Left renal pelvis (tissue), 4 donors: ENCODE measurements at places on chromosomes 16 and 17. TPM values are rescaled to one million over a fixed set of nuclear protein-coding genes. Genes with fewer than 3 reads are reported as not detected.

Gene TBC1D3K
- polyA plus RNA-seq: not detected

Gene SPHK1
- 2.2 TPM for polyA plus RNA-seq

Gene MEOX1
- polyA plus RNA-seq: 27.1 TPM

Gene ADAP2
- polyA plus RNA-seq: 3.5 TPM

Gene CEP295NL
- 0.09 TPM for polyA plus RNA-seq

Gene SDK2
- 6.8 TPM for polyA plus RNA-seq

Gene ANKRD13B
- polyA plus RNA-seq: 30.4 TPM

Gene FSCN2
- 1.7 TPM for polyA plus RNA-seq

Gene SEZ6L2
- 10.9 TPM for polyA plus RNA-seq

DNA sequence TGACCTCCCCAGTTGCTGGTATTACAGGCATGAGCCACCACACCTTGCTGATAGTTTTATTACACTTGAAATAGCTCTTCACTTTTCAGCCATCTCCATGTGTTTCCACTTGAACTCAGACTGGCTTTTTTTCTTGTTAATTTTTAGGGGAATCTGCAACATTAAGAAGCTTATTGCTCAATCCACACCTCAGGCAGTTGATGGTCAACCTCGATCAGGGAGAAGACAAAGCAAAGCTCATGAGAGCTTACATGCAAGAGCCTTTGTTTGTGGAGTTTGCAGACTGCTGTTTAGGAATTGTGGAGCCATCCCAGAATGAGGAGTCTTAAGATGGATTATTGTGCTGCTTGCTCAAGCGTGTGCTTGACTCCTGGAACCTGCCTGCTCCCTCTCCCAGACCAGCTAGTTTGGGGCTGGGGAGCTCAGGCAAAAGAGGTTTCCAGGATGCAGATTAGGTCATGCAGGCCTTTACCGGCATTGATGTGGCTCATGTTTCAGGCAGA, 8.6 kb downstream of the ZNHIT3 start:
- no peak for DNase-seq

DNA sequence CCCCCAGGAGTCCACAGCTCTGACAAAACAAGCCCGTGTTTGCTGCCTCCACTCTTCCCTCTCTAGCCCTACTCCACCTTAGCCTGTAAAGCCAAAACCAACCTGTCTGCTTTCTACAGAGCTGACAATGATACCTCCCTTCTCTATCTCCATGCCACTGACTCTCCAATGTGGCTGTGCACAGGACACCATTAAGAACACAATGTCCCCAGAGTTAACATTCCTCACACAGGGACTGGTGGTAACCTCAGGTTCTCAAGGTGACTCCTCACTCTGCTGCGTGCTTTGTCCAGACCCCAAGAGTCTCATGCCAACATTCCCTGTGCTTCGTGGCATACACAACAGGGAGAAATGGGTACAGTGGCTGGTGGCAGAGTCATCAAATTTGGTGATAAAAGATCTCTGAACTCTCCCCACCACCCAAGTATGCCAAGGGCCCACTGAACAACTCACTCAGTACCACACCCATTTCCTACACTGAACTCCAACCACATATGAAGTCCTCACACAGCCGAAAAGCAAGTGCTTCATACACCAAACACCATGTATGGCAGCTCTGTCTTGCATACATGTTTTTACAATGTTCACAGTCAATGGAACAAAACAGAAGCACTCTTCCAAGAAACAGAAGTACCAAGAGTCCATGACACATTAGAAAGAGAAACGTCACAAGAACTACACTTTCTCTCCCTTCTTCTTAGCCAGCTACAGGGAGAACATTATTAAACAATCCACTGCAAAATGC, 21.1 kb downstream of the CSNK2A2 start:
- DNase-seq: no peak

DNA sequence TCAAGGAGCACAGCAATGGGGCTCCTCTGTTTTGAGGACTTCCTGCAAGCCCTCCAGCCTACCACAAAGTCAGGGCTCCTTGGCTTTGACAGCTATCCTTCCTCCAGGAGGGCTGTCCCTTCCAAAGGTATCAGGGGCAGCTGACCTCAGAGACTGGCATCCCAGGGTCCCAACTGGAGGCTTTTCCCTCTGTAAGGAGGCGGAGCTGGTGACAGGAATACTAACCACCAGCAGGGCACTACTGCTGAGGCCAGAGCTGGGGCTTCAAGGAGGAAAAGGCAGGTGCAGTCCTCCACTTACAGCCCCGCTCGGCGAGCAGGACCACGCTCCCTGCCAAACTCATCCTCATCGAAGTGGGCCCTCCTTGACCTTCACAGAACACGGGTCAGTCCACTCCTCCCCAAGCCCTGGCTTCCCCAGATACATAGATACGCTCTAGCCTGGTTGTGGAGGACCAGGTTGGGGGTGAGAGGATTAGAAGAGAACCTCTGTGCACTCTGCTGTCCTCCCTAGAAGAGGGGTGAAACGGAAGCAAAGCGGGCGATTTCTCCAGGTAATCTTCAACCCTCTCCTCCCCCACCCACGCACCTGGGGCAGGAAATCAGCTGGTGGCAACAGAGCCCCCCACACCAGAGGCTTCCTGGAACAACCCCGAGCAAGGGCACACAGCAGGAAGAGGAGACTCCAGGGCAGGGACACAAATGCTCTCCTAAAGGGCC, 20.5 kb downstream of the ST3GAL2 start:
- no peak for DNase-seq

DNA sequence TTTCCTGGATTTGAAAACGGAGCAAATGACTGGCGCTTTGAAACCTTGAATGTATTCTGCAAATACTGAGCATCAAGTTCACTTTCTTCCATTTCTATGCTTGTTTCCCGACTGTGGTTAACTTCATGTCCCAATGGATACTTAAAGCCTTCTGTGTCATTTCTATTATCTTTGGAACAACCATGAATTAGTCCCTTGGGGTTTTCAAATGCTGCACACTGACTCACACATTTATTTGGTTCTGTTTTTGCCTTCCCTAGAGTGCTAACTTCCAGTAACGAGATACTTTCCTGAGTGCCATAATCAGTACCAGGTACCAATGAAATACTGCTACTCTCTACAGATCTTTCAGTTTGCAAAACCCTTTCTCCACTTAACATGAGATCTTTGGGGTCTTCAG, 32.3 kb downstream of the BRCA1 start:
- DNase-seq: no peak

DNA sequence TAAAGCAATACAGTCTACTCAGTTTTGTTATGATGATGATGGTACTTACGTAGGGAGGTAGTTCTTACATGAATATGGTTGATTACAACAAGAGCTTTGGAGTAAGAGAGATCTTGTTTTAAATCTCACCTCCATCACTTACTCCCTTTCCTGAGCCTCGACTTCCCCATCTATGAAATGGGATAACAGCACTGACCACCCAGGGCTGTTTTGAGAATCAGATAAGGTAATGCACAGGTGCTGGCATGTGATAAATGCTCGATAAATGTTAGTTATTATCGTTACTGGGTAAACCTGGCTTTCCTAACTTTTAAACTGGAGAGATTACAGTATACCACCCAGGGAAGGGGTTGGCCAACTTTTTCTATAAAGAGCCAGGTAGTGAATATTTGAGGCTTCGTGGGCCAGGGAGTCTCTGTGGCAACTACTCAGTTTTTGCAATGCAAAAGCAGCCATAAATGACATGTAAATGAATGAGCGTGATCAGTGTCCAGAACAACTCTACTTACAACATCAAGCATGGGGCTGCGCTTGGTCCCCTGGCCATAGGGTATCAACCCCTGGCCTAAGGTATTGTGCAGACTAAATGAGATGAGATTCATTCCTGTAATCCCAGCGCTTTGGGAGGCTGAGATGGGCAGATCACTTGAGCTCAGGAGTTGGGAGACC, 73.7 kb downstream of the BMERB1 start:
- no peak for DNase-seq

DNA sequence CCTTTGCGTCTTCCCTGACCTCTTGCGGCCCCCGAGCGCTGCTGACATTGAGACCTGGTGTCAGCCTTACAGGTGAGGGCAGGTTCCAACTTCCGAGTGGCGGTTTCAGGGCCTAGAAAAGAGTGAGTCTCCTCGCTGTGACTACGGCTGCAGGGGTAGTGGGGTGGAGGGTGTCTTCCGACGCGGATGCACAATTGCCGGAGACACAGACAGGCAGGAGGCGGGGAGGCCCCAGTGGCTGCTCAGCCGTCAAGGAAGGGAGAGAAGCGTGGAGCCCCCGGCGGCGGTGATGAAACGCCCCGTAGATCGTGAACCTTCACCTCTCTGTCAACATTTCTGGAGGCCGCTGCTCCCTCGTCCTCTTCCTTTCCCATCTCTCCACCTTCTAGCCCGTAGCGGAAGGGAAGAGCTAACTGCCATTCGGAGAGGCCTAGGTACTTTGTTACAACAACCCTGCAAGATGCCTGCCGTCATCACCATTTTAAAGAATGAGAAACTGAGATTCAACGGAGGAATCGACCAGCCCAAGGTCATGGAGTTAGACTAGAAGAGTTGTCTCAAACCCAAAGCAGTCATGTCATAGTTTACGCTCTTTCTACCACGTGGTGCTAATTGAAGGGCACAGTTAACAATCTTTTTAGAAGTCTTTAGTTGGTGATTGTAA, 485 bp downstream of the DNAJA3 start:
- no peak for DNase-seq

DNA sequence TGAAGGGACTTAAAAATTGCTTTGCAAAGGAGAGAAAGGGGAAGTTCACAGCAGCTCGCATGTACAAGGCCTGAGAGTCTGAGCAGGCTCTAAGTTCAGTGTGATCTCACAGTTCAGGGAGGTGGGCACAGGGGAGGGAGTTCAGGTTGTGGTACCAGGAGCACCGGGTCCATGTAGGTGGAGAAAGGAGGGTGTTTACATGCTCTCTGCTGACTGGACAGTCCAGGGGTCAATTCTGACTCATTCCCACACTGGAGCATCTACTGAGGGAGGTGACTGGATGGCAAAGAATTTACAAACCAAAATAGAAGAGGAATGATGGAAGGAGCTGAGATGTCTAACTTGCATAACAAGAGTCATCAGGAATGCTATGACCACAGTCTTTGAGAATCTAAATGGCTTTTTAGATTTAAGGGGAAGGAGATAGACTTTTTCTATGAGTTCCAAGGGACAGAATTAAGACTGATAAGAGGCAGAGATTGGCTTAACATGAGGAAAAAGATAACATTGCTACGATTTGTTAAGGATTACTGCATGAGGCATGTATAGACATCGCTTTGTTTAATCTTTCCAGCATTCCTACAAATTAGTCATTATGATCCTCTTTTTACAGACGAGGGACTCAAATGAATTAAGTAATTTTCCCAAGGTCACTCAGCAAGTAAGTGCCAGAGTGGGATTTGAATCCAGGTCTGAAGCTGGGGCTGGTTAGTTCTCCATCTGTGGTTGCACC, 29.9 kb downstream of the MIS12 start:
- no peak for DNase-seq

DNA sequence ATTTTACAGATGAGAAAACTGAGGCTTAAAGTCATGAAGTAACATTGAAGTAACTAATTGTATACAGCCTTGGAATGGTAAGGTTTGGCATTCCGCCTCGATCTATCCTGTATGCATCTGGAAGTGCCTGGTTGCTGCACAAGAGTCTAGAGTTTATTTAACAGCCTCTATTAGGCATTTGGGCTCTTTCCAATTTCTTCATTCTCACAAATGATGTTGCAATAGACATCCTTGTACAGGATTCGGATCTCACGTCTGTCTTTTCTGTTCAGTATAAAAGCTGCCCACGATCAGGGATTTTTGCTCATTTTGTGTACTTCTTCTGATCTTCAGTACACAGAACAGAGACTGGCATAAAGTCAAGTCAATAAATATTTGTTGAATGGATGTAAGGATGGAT, 100.5 kb downstream of the AIPL1 start:
- DNase-seq: no peak

GRCh38 chr17:2712300-2713043, 908 bp upstream of the CLUH start:
- DNase-seq: no peak

GRCh38 chr16:88084881-88085280, 133.6 kb downstream of the BANP start:
- no peak for DNase-seq

- DNase-seq: no peak
These were observed 75.7 kb upstream of the KSR1 start for GRCh38 chr17:27380551-27380950.

- no peak for DNase-seq
These were observed 464.4 kb downstream of the CDH11 start for GRCh38 chr16:64657316-64658011.

DNA sequence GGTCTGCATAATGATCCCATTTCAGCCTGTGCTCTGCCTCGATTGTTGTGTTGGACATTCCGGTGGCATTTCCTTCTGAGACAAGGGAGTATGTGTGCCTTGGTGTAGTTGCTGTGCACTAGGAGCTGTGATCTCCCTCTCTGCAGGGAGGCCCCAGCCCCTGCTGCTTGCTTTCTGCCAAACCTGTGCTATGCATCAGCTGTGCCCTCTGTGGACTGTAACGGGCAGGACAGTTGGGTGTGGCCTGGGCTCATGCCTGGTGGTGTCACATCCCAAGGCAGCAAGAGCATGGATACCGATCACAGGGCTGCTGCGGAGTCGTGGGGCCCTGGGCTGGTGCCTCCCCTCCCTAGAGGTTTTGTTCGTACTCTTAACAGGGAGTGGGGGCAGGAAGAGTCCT, 3.8 kb upstream of the JPT2 start:
- DNase-seq: no peak

GRCh38 chr17:82960419-82961271, 118.8 kb upstream of the METRNL start:
- DNase-seq: no peak

DNA sequence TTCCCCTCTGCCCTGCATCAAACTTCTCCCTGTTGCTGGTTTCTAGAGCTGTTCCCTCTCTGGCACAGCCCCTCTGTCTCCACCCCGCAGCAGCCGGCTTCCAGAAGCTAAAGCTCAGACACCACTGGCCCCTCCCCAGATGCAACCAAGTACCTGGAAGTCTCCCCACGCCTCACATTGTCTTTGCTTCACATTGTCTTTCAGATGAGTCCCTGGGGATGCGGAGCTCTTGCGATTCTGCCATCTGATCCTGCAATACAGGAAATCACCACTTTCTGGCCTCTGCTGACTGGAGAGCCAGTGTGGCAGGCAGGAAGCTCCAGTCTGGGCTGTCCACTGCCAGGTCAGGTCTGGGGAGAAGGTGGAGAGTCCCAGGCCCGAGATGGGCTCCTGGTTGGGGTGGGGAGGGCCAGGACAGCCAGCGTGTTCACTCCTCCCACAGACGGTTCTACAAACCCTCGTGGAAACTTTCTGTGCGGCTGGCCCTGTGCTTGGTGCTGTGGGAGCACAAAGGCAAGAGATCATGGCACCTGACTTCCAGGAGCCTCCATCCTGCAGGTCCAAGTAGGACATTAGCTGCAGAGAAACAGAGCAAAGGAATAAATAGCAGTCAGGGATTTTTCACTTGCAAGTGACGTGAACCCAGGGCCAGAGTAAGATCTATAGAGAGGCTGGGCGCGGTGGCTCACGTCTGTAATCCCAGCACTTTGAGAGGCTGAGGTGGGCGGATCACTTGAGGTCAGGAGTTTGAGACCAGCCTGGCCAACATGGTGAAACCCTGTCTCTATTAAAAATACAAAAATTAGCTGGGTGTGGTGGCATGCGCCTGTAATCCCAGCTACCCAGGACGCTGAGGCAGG, 47.9 kb upstream of the MAP3K14 start:
- no peak for DNase-seq

- no peak for DNase-seq
These were observed 197.0 kb downstream of the IRF8 start for GRCh38 chr16:86095906-86096485.

GRCh38 chr17:31753011-31753410, 106.0 kb downstream of the COPRS start:
- no peak for DNase-seq
